Activated CD4-positive, alpha-beta T cell treated with anti-CD3 and anti-CD28 coated beads, Interleukin-2, amount 50 U/mL, for 24 hours (primary cell): ENCODE measurements at places on chromosomes 5 and 9.

DNA sequence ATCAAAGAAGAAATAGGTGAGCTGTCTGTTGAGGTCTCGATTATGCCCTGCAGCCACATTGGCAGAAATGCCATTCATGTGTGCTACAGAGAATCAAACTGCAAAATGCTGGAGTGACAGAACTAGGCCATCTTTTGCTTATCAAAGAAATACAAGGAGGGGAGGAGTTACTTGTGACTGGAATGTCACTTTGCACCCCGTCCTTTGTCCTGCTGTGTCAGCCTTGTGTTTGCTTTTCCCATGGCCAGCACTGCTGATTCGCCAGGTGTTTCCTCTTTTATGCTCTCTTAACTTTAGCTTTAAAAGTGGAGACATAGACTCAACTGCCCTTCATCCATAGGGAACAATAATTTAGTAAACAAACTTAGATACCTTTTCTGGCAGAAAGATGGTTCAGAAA is 54.3 kb downstream of the SLC46A2 start:
- DNase-seq = no peak

- DNase-seq = no peak
Measured at GRCh38 chr9:77125665-77126064, 51.7 kb upstream of the VPS13A start.

GRCh38 chr5:103353581-103353980 is 95.0 kb downstream of the MACIR start:
- DNase-seq = no peak

- no peak for DNase-seq
Measured at GRCh38 chr5:44603496-44604272, 205.1 kb upstream of the MRPS30 start.

- no peak for DNase-seq
Measured at GRCh38 chr5:69492391-69492922, at the start of gene OCLN. OCLN (plus strand) TSS chr5:69492790; CDS start chr5:69504245, 11,455 bp downstream.

DNA sequence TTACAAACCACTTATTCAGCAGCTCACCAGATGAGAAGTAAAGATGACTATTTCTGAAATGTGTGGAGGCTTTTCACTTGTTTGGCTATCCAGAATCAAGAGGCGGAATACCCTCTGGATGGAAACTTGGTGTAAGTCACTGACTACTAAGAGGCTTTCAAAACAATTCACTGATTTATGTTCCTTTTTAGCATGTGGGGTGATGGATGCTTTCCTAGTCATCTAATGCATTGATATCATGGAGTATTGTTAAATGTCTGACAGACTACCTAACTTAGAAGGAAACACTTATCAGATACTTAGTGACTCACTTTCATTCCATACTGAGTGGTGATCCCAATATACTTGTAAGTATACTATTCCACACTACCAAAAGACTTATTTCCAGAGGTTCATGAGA is 141.4 kb downstream of the PLK2 start:
- no peak for DNase-seq

- no peak for DNase-seq
Measured at GRCh38 chr9:32398207-32398606, 13.8 kb downstream of the ACO1 start.

DNA sequence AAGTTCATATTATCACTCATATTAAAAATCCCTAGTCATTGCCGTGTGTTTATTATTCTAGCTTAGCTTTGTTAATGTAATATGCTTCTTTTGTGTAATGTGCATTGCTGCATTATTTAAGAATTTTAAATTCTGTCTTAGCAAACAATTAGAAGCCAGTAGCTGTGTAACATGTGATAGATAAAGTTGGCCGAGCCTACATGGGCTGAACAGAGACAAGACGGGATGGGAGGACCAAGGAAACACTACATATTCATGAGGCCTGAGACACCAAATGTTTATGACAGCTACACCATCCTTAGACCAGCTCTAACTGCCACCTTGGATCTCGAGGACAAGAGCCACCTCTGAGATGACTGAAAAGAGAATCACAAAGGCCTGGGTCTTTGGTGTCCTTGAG is 51.0 kb upstream of the COL15A1 start:
- DNase-seq = no peak

GRCh38 chr5:151081431-151082281 is 822 bp upstream of the TNIP1 start:
- DNase-seq = no peak

DNA sequence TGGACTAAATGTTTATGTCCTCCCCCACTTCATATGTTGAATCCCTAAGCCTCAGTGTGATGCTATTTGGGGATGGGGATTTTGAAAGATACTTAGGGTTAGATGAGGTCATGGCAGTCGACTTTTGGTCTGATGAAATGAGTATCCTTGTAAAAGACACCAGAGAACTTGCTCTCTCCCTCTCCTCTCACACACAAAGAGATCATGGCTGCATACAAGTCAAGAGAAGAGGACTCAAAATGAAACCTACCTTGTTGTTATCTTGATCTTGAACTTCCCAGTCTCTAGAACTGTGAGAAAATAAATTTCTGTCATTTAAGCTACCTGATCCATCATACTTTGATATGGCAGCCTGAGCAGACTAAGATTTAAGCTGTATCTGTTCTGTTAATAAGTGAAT is 144.0 kb upstream of the HAPLN1 start:
- DNase-seq = no peak

- DNase-seq = no peak
Measured at GRCh38 chr5:108786806-108787483, 39.2 kb downstream of the FER start.

DNA sequence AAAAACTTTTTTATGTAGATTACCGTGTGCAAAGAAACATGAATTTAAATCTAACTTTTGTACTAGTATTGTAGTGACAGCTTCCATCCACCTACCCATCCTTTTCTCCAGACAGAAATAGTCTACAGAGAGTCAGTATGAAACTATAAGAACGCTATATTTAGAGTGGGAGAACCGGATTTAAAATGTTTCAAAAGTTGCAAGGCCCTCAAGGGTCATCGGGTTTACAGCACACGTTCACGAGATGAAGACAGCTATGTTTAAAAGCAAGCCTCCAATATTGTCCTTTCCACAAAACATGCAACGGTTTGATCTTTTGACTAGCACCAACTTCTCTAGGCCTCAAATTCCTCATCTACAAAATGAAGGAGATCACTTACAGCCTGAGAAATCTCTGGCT is 139.9 kb downstream of the LPAR1 start:
- DNase-seq = no peak
